ENCODE measurements at places on chromosomes 5 and 9.
A peak's percentile ranks its signal among the peaks of the same experiment; 100 is the strongest.

DNA sequence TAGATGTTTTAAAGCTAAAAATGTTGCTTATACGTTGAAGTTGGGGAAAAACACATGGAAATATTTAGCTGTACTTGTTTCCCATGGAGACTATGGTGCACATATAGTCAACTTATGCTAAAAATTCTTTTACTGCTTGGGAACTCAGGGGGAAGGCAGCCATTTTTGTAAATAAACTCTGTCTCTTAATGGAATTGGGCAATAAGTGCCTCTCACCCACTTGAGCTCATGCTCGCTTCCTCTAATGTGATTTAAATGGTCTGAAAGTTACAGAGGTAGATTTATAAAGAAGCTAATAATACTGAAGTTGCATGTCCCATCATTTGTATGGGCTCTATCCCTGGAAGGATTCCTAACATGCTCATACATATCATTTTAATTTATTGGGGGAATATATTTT is 523.8 kb downstream of the RASEF start:
- no peak overlapping the region for H3K4me3 ChIP-seq
- no peak overlapping the region for H3K27ac ChIP-seq
- H3K36me3 ChIP-seq = no peaks in the 10 kb centered on the region
- H3K27me3 ChIP-seq = no peaks in the 10 kb centered on the region
- no peak for DNase-seq
- H3K4me1 ChIP-seq = no peaks in the 10 kb centered on the region

GRCh38 chr9:104923740-104924139 is 4.2 kb downstream of the ABCA1 start:
- no peak for DNase-seq
- H3K4me1 ChIP-seq = no peaks in the 10 kb centered on the region
- H3K36me3 ChIP-seq = no peaks in the 10 kb centered on the region
- no peaks in the 10 kb centered on the region for H3K27me3 ChIP-seq

GRCh38 chr5:154923441-154924430 is 14.3 kb downstream of the GEMIN5 start:
- H3K27ac ChIP-seq = no peak overlapping the region
- H3K4me1 ChIP-seq = no peaks in the 10 kb centered on the region
- no peaks in the 10 kb centered on the region for H3K27me3 ChIP-seq
- no peaks in the 10 kb centered on the region for H3K36me3 ChIP-seq
- H3K4me3 ChIP-seq = no peak overlapping the region

- H3K4me3 ChIP-seq = no peak overlapping the region
- DNase-seq = no peak
- H3K27me3 ChIP-seq = no peaks in the 10 kb centered on the region
- no peaks in the 10 kb centered on the region for H3K36me3 ChIP-seq
Observed at GRCh38 chr5:36529142-36529541, 77.3 kb upstream of the SLC1A3 start.

DNA sequence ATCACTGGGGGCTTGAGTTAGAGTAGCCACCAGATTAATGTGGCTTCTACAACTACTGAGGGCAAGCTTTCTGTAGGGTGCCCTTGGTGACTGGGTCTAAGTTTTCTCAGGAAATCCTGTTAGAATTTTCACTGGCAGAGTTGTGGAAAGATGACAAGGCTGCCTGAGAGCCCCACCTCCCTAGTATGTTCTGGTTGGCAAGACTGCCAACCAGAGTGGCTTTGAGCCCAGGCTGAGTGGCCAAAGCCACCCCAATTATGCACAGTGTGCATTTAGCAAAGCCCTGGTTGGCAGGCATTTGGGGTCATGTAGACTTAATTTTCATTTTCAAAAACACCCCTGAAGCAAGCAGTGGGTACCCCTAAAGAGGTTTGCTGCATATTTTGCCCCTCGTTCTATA is 136.7 kb upstream of the HAPLN1 start:
- H3K4me3 ChIP-seq = no peak overlapping the region
- no peaks in the 10 kb centered on the region for H3K4me1 ChIP-seq
- H3K27me3 ChIP-seq = no peaks in the 10 kb centered on the region
- no peaks in the 10 kb centered on the region for H3K36me3 ChIP-seq
- no peak for DNase-seq

GRCh38 chr5:14223372-14223771 is 80.2 kb downstream of the TRIO start:
- no peaks in the 10 kb centered on the region for H3K27me3 ChIP-seq
- H3K4me1 ChIP-seq = no peaks in the 10 kb centered on the region
- no peak for DNase-seq
- no peak overlapping the region for H3K4me3 ChIP-seq

- H3K36me3 ChIP-seq = no peaks in the 10 kb centered on the region
- peak overlapping the region; percentile 12 for H3K27ac ChIP-seq
- H3K4me1 ChIP-seq = peaks cover 13% of the 10 kb centered on the region
- H3K27me3 ChIP-seq = no peaks in the 10 kb centered on the region
Observed at GRCh38 chr9:124292696-124293593, 35.2 kb downstream of the NEK6 start.

GRCh38 chr5:56490971-56491468 is 257.9 kb upstream of the ANKRD55 start:
- H3K36me3 ChIP-seq = no peaks in the 10 kb centered on the region
- H3K4me1 ChIP-seq = no peaks in the 10 kb centered on the region
- no peak overlapping the region for H3K4me3 ChIP-seq

DNA sequence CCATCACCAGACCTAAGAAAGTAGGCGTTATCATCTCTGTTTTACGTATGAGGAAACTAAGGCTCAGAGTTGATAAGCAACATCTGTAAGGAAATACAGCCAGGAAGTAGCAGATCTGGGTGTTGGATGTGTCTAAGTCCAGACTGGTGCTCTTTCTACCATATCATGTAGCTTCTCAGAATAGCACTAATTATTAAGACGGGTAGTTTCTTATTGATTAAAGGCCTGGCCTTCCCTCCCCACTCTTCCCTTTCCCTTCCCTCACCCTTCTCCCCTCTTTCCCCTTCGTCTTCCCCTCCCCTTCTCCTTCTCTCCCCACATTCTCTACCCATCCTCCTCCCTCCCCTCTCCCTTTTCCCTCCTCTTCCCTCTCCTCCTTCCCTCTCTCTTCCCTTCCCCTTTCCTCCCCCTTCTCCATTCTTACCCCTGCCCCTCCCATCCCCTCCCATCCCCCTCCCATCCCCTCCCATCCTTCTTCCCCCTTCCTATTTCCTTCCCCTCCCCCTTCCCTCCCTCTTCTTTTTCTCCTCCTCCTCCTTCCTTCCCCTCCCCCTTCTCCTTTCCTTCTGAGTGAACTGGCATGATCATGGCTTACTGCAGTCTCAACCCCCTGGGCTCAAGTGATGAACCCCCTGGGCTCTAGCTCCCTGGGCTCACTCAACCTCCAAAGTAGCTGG is 79.4 kb downstream of the SNX24 start:
- no peaks in the 10 kb centered on the region for H3K4me1 ChIP-seq
- H3K36me3 ChIP-seq = no peaks in the 10 kb centered on the region
- H3K27me3 ChIP-seq = no peaks in the 10 kb centered on the region
- H3K27ac ChIP-seq = no peak overlapping the region
- no peak for DNase-seq
- no peak overlapping the region for H3K4me3 ChIP-seq

DNA sequence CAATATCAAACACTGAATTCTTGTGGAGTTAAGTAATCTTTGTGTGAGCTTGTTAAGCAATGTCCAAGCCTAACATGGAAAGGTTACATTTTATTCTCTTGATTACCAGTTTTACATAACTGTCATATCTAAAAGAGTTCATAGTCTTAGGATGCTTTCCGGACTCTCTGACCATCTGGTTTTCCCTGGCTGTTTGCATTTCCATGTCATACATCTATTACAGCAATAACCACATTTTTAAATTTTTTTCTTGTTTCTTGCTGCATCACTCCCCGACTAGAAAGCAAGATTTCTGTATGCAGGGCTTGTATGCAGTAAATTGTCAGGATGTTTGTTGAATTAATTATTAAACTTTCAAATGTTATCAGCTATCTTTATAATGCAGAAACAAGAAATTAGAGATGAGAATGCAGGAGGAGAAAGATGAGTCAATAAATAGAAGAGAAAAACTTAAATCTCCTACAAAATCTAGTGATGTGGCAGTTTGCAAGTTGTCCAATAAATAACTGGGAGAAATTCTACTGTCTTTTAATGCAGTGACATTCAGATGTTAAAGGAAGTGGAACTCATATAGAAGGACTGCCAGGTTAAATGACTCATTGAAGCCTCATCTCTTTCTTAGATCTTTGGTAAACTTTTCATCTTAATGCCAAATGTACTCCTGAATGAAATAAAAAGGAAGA is 179.6 kb upstream of the SGCD start:
- H3K4me3 ChIP-seq = no peak overlapping the region
- no peak for DNase-seq
- no peaks in the 10 kb centered on the region for H3K36me3 ChIP-seq
- no peaks in the 10 kb centered on the region for H3K4me1 ChIP-seq
- no peak overlapping the region for H3K27ac ChIP-seq
- no peaks in the 10 kb centered on the region for H3K27me3 ChIP-seq

- H3K27ac ChIP-seq = no peak overlapping the region
- no peak overlapping the region for H3K4me3 ChIP-seq
- no peaks in the 10 kb centered on the region for H3K27me3 ChIP-seq
- no peaks in the 10 kb centered on the region for H3K4me1 ChIP-seq
- DNase-seq = no peak
- H3K36me3 ChIP-seq = no peaks in the 10 kb centered on the region
Observed at GRCh38 chr5:97067296-97067850, 75.0 kb downstream of the LIX1 start.

- H3K27me3 ChIP-seq = no peaks in the 10 kb centered on the region
- H3K27ac ChIP-seq = no peak overlapping the region
- no peaks in the 10 kb centered on the region for H3K36me3 ChIP-seq
- H3K4me3 ChIP-seq = no peak overlapping the region
- H3K4me1 ChIP-seq = no peaks in the 10 kb centered on the region
Observed at GRCh38 chr5:75435096-75435495, 76.3 kb downstream of the CERT1 start.

- H3K36me3 ChIP-seq = no peaks in the 10 kb centered on the region
- H3K4me1 ChIP-seq = no peaks in the 10 kb centered on the region
- no peak for DNase-seq
- H3K27ac ChIP-seq = no peak overlapping the region
- no peaks in the 10 kb centered on the region for H3K27me3 ChIP-seq
Observed at GRCh38 chr9:114186605-114187289, 31.4 kb downstream of the COL27A1 start.

DNA sequence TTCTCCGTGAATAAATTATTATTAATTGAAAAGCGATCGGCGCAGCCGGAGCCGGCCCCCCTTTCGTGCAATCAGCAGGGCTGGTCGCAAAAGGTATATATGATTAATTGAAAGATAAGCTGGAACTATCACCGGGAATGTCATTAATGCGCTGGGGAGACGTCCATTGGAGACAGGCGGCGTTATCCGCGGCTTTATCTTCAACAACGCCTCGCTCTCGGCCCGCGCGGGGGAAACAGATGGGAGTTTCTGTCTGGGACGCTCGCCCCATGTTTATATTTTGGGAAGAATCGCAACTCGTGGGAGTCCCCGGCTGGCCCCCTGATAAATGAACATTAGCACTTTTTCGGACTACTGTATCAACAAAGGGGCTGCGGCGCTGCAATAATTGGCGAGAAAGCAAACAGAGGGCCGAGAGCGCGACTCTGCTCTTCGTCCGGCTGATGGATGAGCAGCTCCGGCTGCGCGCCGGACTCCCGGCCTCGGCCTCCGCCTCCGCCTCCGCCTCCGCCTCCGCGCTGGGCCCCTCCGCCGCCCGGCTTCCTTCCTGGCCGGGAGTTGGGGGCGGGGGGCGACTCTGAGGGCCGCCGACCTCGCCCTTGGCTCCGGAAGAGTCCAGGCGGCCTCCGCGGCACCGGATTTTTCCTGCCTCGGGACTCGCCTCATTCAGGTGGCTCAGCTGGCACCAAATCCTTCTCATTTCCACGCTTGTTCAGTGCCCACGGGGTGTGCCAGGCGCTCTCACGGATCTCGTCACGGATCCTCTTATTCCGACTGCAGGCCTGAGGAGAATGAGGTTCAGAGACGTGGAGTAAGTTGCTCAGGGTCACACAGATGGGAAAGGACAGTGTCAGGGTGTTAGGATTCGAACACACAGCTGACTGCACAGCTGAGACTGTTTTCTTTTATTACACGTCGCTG is 3.6 kb upstream of the NKX2-5 start:
- peaks cover 8% of the 10 kb centered on the region for H3K4me1 ChIP-seq
- no peak for DNase-seq
- peak overlapping the region; percentile 53 for H3K4me3 ChIP-seq

- DNase-seq = no peak
- no peaks in the 10 kb centered on the region for H3K27me3 ChIP-seq
- H3K4me3 ChIP-seq = no peak overlapping the region
- no peaks in the 10 kb centered on the region for H3K4me1 ChIP-seq
- H3K36me3 ChIP-seq = no peaks in the 10 kb centered on the region
Observed at GRCh38 chr5:154313360-154314017, 123.0 kb downstream of the GALNT10 start.

- no peaks in the 10 kb centered on the region for H3K4me1 ChIP-seq
- no peaks in the 10 kb centered on the region for H3K36me3 ChIP-seq
- H3K27me3 ChIP-seq = no peaks in the 10 kb centered on the region
- no peak overlapping the region for H3K4me3 ChIP-seq
- no peak for DNase-seq
- H3K27ac ChIP-seq = no peak overlapping the region
Observed at GRCh38 chr5:148858547-148858946, 32.1 kb downstream of the ADRB2 start.

- H3K4me3 ChIP-seq = no peak overlapping the region
- H3K4me1 ChIP-seq = peaks cover 6% of the 10 kb centered on the region
- no peaks in the 10 kb centered on the region for H3K27me3 ChIP-seq
- H3K27ac ChIP-seq = peak overlapping the region; percentile 68
Observed at GRCh38 chr9:134396825-134397224, 70.6 kb downstream of the RXRA start.

DNA sequence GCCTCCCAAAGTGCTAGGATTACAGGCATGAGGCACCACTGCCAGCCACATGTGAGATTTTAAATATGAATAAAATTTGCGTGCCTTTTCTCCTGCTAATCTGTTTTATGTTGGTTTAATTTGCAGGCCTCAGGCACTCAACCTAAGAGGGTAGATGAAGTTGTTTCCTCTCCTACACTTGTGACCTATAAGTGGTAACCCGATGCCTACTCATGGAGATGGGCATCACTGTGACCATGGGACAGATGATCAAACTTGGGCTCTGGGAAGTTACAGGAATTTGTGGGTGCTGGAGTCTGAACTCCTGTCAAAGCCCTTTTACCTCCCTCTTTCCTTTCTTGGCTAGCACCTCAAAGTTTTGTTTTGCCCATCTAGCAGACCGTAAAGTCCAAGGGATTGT is 1.1 kb downstream of the SLC28A3 start:
- no peaks in the 10 kb centered on the region for H3K27me3 ChIP-seq
- H3K27ac ChIP-seq = peak overlapping the region; percentile 80
- DNase-seq = no peak
- no peaks in the 10 kb centered on the region for H3K4me1 ChIP-seq

DNA sequence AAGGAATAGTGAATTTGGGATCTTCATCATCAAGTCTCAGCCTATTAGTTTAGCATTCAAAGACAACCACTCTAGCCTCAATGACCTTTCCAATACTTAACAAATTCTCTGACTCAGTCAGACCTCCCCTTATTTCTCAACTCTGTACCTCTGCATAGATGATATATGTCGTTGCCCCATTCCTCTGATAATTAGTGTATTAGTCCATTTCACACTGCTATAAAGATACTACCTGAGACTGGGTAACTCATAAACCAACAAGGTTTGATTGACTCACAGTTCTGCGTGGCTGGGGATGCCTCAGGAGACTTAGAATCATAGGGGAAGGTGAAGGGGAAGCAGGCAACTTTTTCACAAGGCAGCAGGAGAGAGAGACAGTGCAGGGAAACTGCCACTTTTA is 8.9 kb downstream of the MRPL22 start:
- no peaks in the 10 kb centered on the region for H3K36me3 ChIP-seq
- H3K4me3 ChIP-seq = no peak overlapping the region
- no peaks in the 10 kb centered on the region for H3K4me1 ChIP-seq

Measured in breast epithelium (tissue), 4 donors.